ENCODE measurements at places on chromosomes 13 and 19. TPM values are rescaled to one million over a fixed set of nuclear protein-coding genes. Genes with fewer than 3 reads are reported as not detected.
A peak's percentile ranks its signal among the peaks of the same experiment; 100 is the strongest.

DNA sequence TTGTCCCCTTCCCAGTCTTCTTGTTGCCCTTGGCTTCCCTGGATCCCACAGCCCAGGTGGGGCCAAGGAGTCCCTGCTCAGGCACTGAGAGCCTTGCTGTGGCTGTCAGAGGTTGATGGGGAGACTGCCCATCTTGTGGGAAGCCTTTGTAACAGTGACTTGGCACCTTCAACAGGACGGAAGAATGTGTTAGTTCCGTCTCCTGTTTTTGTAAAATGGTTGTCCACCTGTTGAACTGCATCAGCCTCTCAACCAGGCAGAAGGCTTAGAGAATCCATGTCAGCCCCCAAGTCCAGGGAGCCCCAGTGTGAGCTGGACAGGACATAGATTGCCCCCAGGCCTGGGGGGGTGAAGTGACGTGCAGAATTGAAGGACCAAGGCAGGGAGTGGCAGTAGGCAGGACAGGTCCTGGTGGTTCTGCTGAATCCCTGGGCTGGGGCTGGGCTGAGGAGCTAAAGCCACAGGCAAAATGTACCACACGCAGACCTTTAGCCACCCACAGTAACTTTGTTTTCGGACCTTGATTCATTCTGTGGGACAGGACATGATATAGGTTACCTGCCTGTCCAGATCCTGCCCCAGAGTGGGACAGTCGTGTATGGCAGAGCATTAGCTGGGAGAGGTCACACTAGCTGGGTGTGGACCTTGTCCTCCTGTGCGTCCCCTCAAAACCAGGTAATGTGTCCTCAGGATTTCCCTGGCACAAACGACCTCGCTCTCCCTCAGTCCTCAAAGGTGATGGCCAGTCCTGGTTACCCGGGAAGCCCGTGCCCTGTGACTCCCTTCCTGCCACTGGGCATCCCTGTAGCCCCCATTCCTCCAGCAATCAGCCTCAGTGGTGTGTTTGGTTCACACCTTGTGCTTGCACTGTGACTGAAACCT lies 47.0 kb downstream of the GATAD2A start:
- DNase-seq: no peak

Gene GPC6
- total RNA-seq: not detected

DNA sequence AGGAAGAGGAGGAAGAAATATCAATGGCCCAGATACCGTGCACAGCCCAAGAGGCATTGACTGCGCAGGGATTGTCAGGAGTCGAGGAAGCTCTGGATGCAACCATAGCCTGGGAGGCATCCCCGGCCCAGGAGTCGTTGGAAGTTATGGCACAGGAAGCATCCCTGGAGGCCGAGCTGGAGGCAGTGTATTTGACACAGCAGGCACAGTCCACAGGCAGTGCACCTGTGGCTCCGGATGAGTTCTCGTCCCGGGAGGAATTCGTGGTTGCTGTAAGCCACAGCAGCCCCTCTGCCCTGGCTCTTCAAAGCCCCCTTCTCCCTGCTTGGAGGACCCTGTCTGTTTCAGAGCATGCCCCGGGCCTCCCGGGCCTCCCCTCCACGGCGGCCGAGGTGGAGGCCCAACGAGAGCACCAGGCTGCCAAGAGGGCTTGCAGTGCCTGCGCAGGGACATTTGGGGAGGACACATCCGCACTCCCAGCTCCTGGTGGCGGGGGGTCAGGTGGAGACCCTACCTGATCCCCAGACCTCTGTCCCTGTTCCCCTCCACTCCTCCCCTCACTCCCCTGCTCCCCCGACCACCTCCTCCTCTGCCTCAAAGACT lies 36.0 kb downstream of the KEAP1 start:
- no peak for DNase-seq

DNA sequence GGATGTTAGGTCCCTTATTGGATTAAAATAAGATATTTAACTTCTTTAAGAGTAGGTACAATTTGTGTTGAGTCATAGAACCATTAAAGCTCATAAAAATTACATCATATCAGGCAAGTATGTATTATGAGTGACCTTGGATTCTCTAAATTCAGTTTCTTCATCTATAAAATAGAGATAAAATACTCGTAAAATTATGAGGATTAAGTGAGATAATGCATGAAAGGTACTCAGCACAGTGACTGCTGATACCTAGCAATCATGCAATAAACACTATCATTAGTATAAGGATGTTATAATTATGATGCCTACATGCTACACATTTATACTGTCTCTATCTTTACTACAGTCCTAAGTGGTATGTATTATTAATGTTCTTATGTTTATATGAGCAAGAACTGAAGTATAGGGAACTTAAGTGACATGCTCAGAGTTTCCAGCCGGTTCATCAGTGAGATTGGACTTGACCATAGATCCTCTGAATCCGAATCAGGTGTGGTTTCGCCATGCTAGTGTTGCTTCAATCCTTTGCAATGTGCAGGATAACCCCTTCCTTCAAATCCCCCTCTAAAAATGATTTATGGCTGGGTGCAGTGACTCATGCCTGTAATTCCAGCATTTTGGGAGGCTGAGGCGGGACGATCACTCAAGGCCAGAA lies 22.9 kb upstream of the FRY start:
- no peak for DNase-seq

- DNase-seq: no peak
These were observed 149.4 kb downstream of the B3GLCT start for GRCh38 chr13:31349156-31349555.

DNA sequence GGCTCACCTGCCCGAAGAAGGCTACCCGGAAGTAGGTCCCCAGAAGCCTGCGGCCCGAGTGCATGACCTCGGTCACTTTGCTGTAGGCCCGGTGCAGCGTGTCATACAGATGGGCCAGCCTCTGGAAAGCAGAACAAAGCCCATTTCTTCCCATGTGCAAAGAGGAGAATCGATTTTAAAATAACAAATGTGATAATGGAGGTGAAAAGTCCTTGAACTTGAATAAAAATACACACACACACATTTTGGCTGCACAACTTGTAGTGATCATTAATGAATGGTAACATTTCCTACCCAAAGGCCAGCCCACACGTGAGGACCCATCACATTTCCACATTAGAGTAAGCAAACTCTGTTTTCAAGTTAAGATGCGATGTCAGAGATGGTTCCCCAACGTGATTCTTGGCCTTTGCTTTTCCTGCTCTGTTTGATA lies 56.9 kb upstream of the SLC15A1 start:
- no peak for DNase-seq

Gene PRRG2
- total RNA-seq: 0.49 TPM

DNA sequence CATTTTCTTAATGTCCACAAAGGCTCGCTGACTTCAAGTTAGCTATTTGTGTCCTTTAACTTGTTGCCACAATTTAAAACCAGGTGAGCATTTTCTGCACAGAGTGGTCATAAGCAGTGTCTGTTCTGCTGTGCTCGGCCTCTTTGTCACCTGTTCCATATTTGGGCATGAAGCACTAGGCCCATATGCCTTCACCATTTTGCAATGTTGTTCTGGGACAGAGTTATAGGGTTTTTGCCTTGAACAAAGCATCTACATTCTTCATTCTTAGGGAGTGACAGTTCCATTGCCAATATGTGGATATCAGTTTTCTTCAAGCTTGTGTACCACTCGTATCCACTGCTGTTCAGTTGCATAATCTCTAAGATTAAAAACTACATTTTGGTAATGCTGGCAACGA lies 56.1 kb downstream of the LRCH1 start:
- no peak for DNase-seq

DNA sequence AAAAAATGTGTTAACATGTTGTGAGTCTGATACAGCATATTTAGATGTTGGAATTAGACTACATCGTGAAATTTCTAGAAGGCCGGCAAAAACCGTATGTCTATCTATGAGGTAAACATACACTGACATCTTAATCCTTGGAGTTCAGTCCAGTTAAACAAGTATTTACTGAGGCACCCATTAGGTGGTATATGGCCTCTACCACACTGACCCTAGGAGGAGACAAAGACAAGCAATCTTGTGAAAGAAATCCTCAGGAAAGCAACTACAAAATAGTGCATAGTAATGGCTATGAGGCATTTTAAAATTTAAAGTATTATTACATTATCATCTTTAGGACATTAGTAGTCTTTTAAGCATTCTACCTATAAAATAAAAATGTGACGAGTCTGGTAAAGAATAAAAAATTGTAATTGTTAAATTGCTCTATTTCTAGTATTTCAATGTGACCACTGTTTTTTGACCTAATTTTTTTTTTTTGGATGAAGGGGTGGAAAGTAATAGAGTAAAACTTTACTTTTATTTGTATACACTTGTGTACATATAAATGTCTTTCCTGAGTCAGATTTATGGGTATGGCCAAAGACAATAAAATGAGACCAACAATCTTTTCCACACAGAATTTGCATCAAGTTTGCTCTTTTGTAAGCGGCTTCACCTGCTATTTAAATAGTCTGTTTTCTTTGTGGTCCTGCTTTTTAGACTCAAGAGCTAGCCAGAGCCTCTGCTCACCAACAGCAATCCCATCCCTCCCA lies 50.5 kb downstream of the KATNAL1 start:
- DNase-seq: no peak

DNA sequence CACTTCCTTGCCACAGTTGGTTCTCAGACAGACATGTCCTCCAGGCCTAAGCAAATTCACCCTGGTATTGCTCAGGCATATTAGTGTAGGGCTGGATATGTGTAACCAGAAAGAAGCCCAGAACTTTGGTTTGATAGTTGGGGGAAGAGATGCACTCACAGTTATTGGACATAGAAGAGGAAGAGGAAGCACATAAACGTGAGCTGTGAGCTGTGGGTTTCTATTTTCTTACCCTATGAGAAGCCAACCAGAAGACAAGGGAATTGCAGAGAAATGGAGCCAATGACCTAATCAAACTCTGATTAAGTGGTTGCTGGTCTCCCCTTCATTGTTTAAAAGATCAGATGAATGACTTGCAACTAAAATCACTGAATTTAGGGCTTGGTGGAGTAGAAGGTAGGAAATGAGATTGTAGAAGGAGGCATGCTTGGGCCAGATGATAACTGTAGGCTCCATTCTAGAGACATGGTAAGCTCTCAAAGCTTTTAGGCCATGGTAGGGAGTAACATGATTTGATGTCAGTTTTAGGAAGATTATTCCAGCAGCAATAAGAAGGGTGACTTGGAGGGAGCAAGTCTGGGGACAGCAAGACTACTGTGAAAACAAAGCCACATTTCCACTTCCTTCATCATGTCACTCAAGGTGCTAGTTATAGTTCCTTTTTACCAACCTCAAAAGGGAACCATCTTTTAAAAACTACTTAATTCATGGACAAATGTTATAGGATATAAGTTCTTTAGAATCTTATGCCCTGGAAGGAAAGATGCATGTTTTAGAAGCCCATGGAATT lies 24.1 kb upstream of the WDFY2 start:
- no peak for DNase-seq

DNA sequence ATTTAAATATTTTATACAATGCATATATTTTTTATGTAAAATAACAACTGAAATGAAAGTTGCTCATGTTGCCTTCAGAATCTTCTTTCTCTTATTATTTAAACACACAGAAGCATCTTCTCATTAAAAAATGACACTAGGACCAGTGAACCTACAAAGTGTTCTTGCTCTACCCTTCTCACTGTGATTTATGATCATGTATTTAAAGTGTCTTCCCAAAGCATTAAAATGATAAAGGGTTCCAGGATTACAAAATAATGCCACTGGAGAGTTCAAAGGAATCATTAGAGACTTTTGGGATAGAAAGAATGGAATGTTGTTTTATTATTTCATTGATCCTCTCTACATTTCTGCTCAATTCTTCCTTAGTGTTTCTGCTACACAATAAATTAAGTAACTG lies 643.6 kb upstream of the SLITRK1 start:
- DNase-seq: no peak

GRCh38 chr13:112690283-112690929 lies 568 bp downstream of the ATP11A start:
- peak; percentile 45 for DNase-seq

DNA sequence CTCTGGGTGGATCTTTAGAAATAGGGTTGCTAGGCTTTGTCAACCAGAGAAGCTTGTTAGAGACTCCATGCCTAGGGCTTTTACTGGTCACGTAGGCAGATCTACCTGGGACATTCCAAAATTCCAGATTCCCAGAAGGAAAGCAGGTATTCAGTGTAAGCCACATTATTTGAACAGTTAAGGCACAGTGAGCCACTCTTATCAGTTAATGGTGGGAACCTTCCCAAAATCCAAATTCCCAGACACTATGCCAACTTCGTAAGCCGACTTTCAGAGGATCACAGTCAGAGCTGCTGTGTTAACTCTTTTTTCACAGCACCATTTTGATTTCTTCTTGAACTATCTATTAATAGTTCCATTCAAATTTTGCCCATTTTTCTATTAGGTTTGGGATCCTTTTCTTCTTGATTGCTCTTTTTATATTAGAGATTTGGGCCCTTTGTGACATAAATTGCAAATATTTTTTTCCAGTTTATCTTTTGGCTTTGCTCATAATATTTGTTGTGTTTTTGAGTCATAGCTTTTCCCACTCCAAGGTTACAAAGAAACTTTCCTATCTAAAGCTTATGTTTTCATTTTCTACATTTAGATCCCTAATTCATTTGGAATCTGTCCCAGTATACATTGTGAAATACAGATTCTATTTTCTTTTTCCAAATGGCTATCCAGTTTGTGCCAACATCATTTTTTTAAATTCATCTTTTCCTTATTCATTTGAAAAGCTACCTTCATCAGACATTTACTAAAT lies 77.3 kb downstream of the DHRS12 start:
- DNase-seq: no peak

- no peak for DNase-seq
These were observed 1.1 kb downstream of the INSR start for GRCh38 chr19:7292950-7293761.

Gene KCNRG
- 0.21 TPM for total RNA-seq

DNA sequence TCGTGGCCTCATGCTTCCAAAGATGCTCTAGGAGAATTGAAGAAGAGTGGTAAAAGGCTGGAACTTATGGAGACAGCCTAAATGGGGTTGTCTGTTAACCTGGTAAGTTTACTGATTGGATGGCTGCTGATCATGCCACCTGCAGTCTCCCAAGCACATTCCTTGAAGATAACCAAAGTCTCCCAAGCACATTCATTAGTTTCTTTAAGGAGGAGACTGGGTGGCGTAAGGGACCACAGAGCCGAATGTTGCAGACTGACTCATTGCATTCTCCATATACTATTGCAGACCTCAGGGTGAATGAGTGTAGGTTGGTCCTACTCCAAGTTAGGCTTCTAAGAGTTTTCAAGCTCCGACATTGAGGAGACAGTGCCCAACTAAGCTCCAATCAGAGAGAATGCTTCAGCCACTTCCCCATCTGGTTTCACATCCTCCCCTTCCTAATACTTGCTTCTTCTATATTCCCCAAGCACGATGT lies at the start of gene IGFL3:
Gene IGFL3 (minus strand): TSS at position 51 of the 478 bp plus-strand sequence. CDS start 39 bp downstream, at position 12.
- DNase-seq: no peak

Gene SULT2A1
- total RNA-seq: not detected

GRCh38 chr19:17107546-17108452 lies 32.2 kb downstream of the MYO9B start:
- DNase-seq: no peak

Gene ADGRE3
- total RNA-seq: not detected
